ENCODE measurements at places on chromosomes 16 and 17.

DNA sequence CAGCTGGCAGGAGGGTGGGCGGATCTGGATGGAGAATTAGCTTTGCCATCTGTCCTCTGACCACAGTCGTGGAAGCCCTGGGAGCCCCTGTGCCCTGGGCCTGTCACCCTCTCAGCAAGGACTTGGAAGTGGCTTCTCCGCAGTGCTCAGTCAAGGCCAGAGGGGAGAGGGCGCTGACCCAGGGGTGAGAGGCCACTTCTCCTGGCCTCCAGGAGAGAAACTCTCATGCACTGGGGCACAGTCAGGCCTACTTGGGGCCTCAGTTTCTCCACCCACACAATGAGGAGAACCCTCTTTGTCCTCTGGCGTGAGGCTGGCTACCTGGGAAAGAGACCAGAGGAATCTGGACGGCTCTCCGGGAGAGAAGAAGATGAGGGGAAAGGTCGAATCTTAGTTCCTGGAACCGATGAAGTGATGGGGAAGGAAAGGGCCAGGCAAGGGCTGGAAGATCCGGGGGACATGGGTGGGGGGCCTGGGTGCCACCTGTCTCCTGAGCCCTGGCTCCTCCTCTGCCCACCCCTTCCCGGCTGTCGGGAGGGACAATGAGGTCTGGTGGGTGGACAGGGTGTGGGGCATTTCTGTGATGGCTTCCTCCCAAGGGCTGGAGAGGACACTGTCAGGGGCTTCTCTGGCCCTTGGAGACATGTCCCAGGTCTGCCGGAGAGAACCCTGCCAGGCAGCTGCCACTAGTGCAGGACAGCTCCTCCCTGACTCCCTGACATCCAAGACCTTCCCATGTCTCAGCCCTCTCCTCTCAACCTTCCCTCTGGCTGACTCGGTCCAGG is 9.0 kb upstream of the ARHGAP27 start:
- DNase-seq, result no peak

- DNase-seq, result no peak
Measured at GRCh38 chr16:1460602-1461138, 14.2 kb downstream of the CLCN7 start.

- no peak for DNase-seq
Measured at GRCh38 chr16:51816929-51817328, 665.9 kb upstream of the SALL1 start.

DNA sequence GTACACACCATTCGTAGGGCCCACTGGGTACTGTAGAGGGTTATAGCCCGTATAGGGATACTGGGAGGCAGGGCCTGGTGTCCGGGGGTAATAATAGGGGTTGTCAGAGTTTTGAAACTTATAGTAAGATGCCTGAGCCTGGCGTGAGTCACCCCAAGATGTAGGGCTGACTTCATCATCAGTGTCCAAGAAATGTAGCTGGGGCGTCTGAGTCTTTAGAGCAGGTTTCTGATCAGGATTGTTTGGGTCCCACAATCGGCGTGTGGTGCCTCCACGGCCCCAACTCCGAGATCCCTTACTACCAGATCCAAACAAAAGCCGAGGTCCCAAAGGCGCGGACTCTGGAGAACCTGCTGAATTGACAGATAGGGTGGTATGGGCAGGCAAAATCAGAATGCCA is 4.4 kb downstream of the SMG6 start:
- no peak for DNase-seq

DNA sequence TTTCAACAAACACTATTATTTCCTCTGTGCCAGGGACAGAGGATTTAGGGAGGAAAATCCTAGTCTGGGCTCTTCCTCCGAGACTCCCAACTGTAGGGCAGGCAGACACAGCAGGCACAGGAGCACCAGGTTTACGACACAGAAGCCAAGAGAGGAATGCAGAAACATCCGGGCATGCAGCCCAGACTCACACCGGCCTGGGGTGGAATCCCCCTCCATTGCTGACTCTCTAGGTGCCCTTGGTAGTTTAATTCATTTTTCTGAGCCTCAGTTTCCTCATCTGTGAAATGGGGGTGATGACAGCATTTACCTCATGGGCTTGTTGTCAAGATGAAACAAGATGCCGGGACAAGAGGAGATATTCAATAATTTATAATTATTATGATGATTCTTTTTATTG is 14.9 kb downstream of the CA4 start:
- DNase-seq, result no peak

- DNase-seq, result no peak
Measured at GRCh38 chr17:60631119-60631518, 31.1 kb downstream of the PPM1D start.

DNA sequence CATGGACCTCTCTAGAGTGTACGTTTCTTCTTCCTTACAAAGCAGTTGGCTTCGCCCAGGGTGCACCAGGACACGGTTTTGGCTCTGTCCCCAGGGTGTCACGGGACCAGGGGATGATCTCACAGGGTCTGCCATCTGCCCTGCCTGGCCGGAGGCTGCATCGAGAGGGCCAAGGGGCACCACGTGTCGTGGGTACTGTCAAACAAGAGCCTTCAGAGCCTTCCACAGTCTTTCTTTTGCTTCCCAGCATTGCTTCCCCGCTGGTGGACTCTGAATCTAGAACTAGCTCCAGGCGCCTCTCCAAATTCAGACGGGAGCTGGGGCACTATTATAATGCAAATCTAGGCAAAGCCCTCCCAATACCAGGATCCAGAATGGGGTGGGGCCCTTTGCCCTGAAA is 47.9 kb downstream of the MAPT start:
- no peak for DNase-seq

DNA sequence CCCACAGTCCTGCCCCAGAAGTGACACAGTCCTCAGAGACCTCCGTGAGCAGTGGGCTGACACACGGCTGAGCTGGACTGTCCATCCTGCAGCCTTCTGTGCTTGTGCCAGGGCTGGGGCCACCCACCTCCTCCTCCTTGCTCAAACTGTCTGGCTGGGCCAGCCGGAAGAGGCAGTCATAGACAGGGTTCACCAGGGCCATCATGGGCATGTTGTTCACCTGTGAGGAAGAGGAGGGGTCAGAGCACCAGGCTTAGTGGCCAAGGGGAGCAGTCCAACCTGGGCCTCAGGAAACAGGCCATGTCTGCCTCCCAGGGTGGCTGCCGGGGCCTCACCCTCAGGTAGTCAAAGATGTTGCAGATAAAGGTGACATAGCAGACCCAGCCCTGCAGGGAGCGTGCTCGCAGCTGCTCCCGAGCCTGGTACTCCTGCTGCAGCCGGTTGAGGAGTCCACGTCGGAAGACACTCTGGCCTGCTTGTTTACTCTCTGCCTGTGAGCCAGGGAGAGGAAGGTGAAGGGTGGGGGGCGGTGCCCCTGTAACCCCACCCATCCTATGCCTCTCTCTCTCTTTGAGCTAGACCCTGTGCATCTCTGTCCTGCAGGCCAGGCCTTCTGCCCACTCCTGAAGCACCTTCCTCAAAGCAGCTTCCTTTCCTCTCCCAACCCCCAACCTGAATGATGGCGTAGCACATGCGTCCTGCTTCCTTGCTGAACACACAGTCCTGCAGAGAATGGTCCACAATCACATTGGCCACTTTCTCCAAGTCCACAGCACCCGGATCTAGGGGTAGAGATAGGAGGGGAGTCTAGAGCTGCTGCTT is 3.4 kb downstream of the MIF4GD start:
- DNase-seq, result no peak

DNA sequence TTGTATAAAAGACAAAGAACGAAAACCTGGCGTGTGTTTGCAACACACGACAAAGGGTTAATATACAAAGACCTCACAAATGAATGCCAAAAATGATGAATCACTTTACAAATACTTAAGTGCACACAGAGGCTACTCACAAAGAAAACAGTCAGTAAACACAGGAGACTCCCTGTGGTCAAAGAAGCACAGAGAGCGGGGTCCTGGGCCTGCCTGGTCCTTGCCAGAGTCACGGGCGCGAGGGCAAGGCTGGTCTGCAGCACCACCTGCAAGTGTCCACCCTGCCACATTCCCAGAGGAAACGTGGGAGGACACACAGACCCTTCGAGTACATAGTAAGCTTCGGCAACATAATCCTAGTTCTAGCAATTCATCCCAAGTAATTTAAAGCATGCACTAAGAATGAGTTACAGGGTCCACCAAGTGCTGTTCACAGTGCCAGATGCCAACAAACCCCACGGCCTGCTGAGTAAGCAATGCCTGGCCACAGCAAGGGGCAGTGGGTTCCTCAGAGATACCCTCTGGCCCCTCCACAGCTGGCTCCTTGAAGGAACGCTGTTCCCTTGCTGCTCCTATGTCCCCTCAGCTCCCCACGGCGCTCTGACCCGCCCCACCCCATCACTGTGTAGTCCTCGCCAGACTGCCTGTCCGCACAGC is 24.6 kb upstream of the FAAP100 start:
- no peak for DNase-seq

GRCh38 chr16:88061346-88062110 is 110.3 kb downstream of the BANP start:
- no peak for DNase-seq

- DNase-seq, result no peak
Measured at GRCh38 chr17:14780097-14780651, 479.3 kb downstream of the HS3ST3B1 start.

- no peak for DNase-seq
Measured at GRCh38 chr17:29379084-29379991, 10.8 kb upstream of the TAOK1 start.

- DNase-seq, result no peak
Measured at GRCh38 chr16:53629151-53629550, 74.5 kb downstream of the RPGRIP1L start.

- DNase-seq, result no peak
Measured at GRCh38 chr17:34603974-34604373, 24.6 kb downstream of the TMEM132E start.

GRCh38 chr17:6706996-6707395 is 6.2 kb downstream of the SLC13A5 start:
- no peak for DNase-seq

DNA sequence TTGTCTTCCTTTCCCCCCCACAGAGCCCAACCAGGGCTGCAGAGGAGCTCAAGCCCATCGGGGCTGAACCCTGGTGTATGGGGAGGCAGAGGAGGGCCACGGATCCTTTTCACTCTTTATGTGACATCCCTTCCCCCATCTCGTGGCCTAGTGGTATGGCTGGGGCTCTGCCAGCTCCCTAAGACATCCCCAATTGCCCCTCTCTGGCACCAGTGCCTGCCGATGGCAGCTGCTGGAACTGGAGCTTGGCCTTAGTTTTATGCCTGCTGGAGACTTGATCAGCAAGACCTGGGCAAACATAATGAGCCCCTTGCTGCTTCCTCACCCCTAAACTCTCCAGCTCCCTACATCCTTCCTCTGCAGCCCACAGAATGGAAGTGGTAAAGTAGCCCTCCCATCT is 8.0 kb upstream of the TOP2A start:
- DNase-seq, result no peak

DNA sequence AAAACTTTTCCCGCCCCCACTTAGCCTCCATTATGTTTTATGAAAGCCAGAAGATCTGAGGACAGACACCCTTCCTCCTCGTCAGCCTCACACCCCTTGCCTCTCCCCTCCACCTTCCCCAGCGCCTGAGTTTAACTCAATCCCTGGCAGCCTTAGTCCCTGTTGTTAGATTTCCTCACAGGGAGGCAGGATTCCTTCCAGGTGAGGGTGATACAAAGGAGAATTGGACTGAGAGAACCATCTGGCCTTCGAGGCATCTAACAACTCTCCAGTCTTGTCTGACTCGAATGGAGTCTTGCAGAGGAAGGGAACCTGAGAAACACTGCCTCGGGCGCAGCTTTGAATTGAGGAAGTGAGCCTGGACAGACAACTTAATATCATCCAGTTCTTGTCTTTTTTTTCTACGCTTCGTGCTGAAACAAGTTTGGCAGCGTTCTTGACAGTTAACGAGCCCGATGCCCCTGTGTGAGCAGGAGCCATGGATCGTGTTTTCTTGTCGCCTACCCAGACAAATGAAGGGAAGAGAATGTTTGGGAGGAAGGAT is 1.3 kb upstream of the ZNF768 start:
- no peak for DNase-seq

DNA sequence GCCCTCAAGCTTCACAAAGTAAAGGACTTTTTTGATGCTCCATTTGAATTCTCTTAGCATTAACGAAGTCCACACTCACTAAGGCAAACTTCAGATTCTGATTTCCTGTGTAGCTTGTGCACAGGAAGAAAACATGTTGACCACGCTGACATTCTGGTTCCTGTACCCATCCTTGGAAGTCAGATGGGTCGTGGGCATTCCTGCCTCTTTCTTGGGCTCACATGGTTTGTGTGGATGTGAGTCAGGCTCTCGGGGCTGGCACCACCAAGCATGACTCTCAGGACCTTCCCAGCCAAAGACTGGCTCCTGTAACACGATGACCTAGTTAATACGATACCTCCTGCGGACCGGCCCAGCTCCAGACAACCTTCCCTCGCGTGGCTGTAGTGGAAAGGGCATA is 32.8 kb downstream of the ARSG start:
- DNase-seq, result no peak

DNA sequence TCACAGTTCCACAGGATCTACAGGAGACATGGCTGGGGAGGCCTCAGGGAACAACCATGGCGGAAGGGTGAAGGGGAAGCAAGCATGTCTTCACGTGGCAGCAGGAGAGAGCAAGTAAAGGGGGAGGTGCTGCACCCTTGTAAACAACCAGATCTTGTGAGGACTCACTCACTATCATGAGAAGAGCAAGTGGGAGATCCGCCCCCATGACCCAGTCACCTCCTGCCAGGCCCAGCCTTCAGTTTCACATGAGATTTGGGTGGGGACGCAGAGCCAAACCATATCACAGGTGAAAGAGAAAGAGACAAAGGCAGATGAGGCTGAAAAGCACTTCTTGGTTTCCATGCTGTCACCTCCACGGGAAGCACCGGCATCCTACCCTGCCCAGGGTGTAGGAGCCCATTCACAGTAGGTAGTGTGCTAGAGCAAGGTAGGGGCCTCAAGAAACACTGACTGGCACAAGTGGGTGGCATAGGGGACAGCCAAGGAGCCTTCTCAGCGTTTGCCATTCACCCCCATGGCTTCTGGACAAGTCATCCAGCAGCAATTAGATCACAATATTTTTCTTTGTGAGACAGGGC is 6.6 kb downstream of the NARF start:
- DNase-seq, result no peak

- DNase-seq, result no peak
Measured at GRCh38 chr16:19239511-19240155, 45.9 kb upstream of the CLEC19A start.

GRCh38 chr17:19281161-19281560 is 44.0 kb downstream of the EPN2 start:
- DNase-seq, result no peak

DNA sequence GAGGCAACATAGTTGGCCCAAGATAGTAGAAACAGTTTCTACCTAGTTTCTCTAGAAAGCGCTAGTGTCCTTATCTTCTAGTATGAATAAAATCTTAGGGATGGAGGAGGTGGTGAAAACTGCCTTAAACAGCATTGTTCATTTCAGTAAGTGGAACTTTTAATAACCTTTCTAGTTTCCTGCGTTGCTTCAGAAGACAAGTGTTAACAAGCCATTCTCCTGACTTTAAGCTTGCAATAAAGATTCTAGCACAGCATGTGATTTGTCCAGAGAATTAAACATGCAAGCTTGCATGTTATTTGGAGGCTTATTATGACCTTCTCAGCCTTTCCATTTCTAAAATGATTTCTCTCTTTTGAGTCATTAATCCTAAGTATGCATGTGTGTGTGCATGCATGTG is 72.3 kb downstream of the TANGO6 start:
- no peak for DNase-seq
